Central memory CD8-positive, alpha-beta T cell (primary cell): ENCODE measurements at places on chromosomes 1 and 21.

DNA sequence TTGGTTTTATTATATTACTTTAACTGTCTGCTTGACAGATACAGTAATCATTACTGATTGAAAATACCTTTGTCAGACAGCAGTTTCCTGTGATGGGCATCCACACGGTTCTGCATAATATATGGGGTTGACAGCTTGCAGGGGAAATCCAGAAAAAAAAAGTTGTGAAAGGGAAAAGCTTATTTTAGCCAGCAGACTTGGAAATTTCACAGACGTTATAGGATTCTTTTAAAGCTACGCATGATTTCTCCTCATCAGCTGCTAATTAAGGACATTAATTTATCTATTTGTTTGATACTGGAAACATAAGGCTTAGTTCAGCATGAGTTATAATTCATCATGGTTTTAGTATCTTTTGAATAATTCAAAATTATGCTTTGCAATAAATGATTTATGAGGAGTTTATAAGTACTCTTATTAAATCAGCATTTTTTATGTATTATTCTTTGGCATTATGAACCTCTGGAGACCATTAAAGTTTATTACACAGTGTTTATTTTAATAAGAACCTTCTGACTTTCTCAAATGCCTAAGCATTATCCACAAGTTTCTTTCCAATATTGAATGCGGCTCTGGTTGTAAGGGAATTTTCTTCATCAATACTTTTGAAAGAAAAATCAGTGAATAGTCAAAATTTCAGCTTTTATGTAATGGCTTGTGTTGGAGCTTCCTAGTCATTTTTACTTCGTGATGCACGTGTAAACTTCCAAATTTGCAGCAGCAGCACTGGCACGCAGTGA lies 235.3 kb upstream of the KCNK2 start:
- no peak for DNase-seq

DNA sequence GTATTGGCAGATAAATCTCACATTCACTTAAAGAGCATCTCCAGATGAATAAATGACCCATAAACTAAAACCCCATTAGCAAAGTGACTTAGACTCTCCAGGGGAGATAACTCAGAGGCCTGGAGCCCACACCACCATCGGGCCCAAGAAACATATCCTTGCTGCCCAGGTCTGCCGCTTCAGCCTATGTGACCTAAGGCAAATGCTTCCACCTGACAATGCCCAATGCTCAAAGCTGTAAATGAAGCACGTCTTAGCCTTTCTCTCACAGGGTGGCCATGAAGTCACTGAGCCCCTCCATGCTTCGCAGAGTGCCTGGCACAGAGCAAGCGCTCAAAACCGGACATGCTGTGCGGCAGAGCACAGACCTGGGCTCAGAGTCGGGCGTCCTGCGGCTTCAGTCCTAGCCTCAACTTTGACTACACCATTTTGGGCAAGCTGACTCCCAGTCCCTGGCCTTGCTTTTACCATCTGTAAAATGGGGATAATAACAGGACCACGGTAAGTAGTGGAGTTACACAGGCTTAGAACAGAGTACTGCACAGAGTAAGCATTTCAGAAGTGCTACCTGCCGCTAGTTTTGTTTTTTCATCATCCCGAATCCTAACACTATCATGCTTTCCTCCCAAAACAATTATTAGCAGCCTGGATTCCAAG lies 23.7 kb downstream of the NOL9 start:
- DNase-seq, result no peak

DNA sequence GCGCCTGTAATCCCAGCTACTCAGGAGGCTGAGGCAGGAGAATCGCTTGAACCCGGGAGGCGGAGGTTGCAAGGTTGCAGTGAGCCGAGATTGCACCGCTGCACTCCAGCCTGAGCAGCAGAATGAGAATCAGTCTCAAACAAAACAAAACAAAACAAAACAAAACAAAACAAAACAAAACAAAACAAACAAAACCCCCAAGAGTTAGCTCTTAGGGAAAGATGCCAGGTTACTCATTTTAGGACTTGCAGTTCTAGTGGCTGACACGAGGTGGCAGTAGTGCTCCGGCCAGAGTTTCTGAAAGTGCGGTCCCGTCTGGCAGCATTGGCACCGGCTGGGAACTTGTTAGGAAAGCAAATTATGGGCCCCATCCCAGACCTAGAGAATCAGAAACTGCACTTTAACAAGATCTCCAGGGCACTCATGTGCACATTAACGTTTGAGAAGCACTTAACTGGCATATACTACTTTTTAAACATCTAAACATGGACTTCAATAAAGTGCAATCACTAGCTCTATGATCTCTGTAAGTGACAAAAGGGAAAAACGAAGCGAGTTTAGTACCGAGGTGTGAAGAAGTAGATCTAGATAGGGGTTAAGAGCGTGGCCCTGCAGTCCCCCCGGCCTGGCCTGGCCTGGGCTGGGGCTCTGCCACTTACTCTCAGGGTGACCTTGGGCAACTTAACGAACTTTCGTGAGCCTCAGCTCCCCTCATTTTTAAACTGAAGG lies 41.9 kb upstream of the TNFRSF1B start:
- DNase-seq, result peak; percentile 83

DNA sequence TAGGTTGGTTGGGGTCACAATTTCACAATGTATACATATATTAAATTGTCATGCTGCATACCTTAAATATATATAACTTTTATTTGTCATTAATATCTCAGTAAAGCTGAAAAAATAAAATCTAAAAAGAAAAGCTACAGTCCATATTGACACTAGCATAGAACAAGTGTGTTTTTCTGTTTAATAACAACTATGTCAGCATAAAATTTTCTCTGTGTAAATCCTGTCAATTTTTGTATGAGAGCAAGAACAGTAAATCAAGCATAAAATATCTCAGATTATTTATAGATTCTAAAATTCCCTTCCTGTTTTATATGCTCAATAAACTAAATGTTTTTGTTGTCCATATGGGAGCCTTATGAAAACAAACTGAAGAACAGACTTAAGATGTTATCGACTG lies 739.2 kb downstream of the MRPL39 start:
- DNase-seq, result no peak
